ENCODE measurements at places on chromosomes 11 and 22.

- no peak for DNase-seq
These were observed 9.3 kb downstream of the TFIP11 start for GRCh38 chr22:26502688-26503561.

GRCh38 chr11:11346303-11346702 lies 6.7 kb downstream of the CSNK2A3 start:
- no peak for DNase-seq

- no peak for DNase-seq
These were observed 404.6 kb downstream of the TBC1D22A start for GRCh38 chr22:47167056-47167455.

DNA sequence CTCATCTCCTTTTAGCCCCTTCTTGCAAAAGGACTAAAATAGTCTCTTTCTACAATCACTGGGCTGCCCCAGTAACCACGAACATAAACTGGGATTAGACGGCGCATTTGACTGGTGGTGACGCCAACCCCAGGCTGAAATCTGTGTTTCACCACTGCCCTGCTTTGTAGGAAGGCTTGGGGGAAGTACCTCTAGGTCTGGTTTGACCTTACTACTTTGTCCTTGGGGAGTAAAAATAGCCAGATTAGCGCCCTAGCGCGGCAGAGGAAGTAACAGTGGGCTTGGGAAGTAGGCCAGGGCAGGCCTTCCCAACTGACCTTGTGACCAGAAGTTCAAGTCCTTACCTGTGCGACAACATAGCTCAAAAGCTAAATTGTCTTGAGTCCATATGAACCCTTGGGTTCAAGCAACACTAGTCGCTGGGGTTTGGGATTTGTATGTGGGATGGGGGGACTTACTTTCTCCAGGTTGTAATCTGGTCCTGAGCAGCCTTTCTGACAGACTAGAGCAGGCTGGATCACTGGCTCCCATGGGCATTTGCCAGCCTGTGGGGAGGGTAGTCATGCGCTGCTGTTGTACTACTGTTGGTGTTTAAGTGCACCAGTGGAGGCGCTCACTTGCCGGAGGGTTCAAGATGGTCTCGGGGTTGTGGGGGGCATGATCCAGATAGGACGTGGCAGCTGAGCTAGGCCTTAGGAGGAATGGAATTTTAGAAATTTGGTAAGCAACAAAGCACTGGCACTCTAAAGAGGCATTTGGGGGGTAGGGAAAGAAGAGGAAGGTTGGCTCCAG lies 953 bp upstream of the PACS1 start:
- peak; percentile 25 for DNase-seq

GRCh38 chr11:15507592-15507991 lies 392.9 kb downstream of the INSC start:
- no peak for DNase-seq

DNA sequence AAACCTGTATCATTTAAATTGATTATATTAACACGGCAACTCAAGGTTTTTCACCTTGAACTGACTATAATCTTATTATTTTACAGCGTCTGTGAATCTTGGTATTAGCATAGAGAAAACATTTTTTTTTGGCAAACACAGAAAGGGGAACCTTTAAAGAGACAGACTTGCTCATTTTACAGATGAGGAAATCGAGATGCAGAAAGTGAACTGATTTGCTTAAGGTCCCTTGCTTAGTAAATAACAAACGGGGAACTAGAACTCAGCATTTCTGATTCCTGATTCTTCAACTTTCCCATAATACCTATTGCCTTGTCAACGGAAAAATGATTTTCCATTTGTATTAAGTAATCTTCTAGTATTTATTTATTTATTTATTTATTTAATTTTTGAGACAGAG lies 33.2 kb upstream of the CECR2 start:
- DNase-seq = no peak

GRCh38 chr11:64810891-64811272 lies 531 bp upstream of the MEN1 start:
- DNase-seq = no peak

DNA sequence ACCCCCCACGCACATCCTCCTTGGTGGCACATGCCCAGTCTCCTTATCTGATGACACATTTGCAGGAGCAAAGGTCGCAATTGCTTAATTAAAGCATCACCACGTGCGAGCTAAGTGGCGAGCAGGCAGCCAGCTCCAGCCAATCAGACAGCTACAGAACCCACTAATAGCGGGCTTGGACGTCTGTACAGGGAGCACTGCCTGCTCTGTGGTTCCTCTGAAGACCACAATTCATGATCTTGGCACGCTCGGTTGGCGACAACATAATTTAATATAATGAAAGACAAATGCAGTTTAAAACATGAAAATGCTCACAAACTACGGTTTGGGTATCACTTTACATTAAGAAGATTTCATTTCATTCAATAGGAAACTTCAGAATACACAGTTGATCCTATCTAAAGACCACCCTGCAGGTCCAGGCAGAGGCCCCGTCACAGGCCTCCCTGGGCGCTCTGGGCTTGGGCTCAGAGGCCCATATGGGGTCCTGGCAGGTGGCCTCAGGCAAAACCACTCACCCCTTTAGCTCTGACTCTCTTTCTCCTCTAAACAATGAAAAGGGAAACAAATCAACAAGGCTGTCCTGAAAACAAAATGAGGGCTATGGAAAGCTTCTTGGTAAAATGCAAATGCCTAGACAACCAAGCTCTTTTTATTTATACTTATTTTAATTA lies 10.4 kb downstream of the PACSIN2 start:
- DNase-seq = no peak
